ENCODE measurements at places on chromosomes 12 and 14.

- DNase-seq: no peak
These were observed 186.1 kb downstream of the TSPAN9 start for GRCh38 chr12:3263282-3263681.

DNA sequence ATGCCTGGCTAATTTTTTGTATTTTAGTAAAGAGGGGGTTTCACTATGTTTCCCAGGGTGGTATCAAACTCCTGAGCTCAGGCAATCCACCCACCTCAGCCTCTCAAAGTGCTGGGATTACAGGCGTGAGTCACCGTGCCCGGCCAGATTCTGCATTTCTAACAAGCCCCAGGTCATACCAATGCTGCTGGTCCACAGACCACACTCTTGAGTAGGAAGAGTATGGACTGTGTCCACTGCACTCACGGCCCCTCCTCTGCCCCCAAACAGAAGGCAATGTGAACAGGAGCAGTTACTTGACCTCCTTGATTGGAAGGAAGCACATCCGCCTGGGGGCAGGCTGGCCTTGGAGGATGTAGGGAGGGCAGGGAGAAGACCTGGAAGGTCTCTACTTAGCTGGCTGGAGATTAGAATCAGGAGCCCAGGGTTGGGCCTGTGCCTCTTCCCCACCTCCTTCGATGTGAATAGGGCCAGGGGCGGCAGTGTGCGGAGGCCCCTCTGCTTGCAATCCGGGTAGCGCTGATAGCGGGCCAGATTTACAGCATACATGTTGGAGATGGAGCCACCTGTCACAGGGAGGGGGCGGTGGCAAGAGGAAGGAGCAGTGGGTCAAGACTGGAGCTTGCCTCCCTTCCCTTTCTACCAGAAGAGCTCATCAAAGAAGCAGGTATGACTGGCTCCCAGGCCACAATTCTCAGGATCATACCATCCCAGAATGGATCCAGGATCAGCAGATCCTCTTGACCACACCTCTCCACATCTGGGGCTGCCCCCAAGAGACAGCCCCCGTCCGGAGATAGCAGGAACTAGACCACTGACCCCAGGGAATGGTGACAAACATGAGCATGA is 9.4 kb upstream of the ZNF740 start:
- DNase-seq: no peak

DNA sequence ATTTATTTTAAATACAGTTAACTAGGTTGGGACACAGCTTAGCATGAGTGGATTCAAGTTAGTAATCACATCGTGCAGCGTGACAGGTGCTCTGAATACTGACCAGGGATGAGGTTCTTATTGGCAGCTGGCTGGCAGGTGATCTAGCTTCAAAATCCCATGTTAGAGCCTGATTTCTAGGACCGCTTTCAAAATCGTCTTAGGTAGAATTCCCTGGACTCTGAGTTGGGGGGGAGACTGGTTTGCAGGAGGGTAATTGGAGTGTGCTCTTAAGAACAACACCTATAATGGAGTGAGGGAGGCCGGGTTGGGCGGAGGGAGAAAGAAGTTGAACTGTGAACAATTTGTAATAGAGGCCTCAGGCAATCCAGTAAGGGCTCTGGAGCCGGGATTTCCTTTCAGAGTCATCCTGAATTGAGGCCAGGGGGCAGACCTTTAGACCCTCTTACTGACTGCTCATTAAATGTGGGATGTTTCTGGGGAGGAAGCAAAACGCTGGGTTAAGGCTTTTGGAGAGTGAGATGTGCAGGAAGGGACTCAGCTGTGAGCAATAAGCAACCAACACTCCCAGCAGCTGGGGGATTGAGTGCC is 874 bp upstream of the YARS2 start:
- DNase-seq: no peak

DNA sequence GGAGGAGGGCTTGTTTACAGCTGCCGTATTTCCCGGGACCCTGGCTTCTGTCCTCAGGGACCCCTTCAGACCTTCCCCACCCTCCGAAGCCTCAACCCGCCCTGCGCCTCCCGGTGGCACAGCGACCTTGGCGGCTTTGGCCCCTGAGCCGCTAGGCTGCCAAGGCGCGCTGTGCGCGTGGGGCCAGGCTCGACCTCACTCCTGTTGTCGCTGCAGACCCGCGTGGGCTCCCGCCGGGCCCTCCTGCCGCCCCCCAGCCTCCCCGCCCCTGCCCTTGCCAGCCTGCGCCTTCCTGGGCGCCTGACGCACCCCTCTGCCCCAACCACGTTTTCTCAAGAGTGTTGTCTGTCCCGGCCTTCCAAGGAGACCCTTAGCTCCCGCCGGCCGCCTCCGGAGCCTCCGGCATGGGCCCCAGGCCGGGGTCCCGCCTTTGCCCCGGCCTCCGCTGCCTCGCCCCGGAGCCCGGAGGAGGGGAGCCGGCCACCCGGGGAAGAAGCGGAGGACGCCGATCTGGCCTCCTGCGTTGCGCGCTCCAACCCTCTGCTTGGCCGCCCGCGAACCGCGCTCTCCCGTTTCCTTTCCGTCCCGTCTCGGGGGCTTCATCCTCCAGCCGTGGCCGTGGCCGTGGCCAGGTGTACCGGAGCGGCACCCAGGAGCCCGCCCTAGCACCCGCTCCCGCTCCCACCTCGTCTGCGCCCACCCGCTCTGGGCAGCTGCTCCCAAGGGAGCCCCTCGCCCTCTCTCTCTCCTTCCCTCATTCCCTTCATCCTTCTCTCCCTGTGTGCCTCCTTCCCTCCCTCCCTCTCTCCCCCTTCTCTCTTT is 19.9 kb downstream of the PPP2R5C start:
- DNase-seq: no peak

DNA sequence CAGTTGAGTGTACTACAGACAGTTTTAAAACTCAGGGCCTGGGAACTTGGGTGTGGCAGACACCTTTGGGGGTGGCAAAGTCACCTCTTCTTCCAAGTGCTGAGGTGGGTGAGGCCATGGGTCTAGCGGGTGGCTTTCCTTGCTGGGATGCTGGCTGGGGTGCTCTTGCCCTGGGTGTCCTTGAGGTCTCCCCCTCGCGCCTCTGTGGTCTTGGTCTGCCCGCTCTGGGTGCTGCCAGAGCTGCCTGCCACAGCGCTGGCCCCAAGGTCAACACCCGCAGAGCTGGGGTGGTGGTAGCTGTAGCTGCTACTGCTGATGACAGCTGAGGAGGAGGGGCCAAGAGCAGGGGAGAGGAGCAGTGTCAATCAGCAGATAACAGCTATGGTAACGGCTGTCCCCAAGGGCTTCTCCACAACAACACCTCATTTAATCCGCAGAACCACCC is 6.8 kb downstream of the KRT74 start:
- DNase-seq: no peak

GRCh38 chr12:71683633-71684032 is 2.2 kb upstream of the TMEM19 start:
- DNase-seq: no peak

- DNase-seq: no peak
These were observed 104.8 kb downstream of the DUSP6 start for GRCh38 chr12:89247541-89247942.

- no peak for DNase-seq
These were observed 186.6 kb downstream of the PHLDA1 start for GRCh38 chr12:75844985-75845384.

GRCh38 chr12:71431991-71432390 is 7.6 kb upstream of the LGR5 start:
- no peak for DNase-seq

DNA sequence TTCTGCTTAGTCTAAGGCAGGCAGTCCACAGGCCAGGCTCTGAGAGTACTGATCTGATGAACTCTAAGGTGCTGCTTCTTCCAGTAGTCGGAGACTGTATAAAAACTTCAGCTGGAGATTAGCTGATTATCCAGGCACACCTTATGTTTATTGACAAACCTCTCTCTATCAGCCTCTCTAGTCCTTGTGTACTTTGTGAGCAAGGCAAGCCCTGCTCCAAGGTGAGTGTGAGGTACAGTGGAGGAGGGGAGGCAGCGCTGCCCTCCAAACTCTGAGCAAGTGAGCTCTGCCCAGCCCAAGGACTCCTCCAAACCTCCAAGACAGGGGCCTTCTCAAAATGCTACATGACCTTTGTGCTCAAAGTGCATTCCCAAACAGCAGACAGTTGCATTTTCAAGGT is 95.9 kb upstream of the CDKN3 start:
- DNase-seq: no peak

DNA sequence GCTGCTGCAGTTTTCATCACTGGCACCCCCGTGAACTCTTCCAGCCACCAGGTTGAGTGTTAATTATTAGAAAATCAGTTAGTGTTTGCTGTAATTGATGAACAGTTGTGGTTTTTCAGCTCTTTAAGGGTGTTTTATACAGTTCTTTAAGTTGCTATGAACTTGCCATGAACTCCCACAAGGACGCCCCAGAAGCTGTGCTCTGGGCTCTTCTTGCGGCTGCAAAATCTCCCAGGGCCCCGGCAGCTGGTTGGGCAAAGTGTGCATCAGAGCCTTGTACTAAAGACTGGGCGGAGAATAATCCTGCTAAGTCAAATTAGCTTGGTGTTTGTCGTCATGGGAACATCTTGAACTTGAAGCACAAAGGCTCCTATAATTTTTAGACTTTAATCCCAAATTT is 82.2 kb downstream of the EML1 start:
- DNase-seq: no peak

DNA sequence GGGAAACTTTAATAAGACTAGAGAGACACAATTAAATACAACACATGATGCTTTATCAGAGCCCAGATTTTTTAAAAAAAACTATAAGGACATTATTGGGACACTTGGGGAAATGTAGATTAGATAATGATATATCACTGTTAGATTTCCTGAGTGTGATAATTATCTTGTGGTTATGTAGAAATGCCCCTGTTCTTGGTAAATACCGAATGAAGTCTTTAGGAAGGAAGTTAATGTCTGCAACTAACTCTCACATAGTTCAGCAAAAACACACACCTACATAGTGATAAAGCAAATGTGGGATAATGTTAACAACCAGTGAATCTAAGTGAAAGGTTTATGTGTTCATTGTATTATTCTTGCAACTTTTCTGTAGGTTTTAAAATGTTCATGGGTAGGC is 14.6 kb upstream of the CACNB3 start:
- no peak for DNase-seq

GRCh38 chr12:121537814-121538698 is 42.8 kb downstream of the KDM2B start:
- no peak for DNase-seq

GRCh38 chr14:91354221-91354916 is 63.3 kb downstream of the CCDC88C start:
- no peak for DNase-seq

DNA sequence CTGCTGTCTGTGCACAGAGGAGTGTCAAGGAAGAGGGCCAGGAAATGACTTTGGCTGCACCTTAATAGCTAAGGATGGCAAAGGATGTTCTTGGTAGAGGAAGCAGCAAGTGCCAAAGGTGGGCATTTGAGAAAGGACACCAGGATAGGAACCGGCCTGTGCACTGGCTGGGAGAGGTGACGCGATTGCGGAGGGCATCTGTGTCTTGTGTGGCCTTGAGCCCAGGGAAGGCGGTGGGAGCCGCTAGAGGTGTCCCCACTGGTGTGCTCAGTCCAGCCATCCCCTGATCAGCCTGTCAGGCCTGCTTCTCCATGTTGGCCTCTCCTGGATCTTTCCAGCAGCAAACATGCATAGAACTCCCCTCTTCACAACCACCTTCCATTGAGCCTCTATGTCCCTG is 30.2 kb downstream of the PAPLN start:
- no peak for DNase-seq

- DNase-seq: no peak
These were observed 222.9 kb upstream of the MYL2 start for GRCh38 chr12:111143271-111143670.

DNA sequence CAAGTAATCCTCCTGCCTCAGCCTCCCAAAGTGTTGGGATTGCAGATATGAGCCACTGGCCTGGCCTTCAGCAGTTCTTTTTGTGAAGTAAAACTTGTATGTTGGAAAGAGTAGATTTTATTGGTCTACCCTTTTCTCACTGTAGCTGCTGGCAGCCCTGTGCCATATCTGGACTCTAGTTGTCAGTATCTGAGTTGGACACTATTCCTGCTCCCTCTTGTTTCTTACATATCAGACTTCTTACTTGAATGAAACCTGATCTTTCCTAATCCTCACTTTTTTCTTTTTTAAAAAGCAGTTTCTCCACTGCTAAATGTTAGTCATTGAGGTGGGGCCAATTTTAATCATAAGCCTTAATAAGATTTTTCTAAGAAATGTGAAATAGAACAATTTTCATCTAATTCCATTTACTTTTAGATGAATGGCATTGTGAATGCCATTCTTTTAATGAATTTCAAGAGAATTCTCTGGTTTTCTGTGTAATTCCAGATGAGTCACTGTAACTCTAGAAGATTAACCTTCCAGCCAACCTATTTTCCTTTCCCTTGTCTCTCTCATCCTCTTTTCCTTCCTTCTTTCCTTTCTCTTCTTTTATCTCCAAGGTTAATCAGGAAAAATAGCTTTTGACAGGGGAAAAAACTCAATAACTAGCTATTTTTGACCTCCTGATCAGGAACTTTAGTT is 88.7 kb downstream of the APAF1 start:
- DNase-seq: no peak

DNA sequence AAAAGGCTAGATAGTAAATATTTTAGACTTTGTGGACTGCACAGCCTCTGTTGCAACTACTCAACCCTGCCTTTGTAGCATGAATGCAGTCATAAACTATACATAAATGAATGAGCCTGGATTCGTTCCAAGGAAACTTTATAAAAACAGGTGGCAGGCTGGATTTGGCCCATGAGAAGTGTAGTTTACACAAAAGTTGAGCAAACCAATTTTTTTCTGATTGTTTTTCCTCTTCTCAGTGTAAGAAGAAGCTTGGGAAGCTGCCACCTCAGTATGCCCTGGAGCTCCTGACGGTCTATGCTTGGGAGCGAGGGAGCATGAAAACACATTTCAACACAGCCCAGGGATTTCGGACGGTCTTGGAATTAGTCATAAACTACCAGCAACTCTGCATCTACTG is 9.5 kb downstream of the OAS1 start:
- DNase-seq: no peak

- DNase-seq: no peak
These were observed 64.4 kb downstream of the RNF34 start for GRCh38 chr12:121464331-121464730.

DNA sequence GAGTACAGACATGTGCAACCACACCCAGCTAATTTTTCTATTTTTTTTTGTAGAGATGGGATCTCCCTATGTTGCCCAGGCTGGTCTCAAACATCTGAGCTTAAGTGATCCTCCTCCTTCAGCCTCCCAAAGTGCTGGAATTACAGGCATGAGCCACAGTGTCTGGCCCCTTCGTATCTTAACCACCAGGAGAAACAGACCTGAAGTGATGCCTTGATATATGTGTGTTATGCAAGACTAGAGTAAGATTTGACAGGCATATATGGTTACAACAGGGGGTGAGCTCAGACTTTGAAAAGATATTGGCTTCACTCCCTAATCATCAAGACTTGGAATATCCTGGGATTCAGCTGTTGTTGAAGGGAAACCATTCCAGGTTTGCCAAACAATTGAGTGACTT is 10.7 kb upstream of the GALNT6 start:
- DNase-seq: no peak

All from NCI-H187 treated with DMSO at 0.1 percent for 48 hours (cell line).